ENCODE measurements at places on chromosomes 12 and 14. TPM values are rescaled to one million over a fixed set of nuclear protein-coding genes. Genes with fewer than 3 reads are reported as not detected.
A peak's percentile ranks its signal among the peaks of the same experiment; 100 is the strongest.

DNA sequence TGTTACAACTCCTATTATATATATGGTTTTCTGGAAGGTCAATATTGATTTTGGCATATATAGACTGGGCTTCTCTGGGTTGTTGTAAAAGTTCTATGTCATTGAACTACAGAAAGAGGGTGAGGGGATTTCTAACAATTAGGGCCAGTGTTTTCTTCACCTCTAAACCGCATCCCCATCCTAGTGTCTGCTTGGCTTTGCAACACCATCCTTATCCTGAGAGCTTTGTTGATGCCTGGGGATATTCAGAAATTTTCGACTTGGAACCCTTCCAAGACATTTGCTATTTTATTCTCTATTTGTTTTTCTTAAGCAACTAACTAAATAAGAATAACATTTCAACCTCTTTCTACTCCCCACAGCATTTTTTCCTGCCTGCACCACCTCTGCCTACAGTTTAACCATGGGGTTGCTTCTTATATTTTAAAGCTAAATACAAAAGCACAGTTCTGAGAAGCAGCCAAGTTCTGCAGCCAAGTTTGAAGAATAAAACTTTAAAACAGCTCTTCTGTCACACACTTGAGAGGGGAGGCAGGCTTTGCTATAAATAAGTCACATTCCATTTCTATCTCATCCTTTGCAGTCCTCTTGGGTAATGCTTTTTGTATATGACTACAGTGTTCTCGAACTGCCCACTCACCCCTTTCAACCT, 53.4 kb downstream of the RGS6 start:
- DNase-seq: no peak

SMCO2 gene
- 0.78 TPM for total RNA-seq

ERO1A gene
- total RNA-seq: 42.7 TPM

RNASE3 gene
- not detected for total RNA-seq

- DNase-seq: no peak
These were observed 9.5 kb downstream of the MYRFL start for GRCh38 chr12:69834576-69834975.

KRT77 gene
- not detected for total RNA-seq

GRIP1 gene
- 104 TPM for total RNA-seq

DNA sequence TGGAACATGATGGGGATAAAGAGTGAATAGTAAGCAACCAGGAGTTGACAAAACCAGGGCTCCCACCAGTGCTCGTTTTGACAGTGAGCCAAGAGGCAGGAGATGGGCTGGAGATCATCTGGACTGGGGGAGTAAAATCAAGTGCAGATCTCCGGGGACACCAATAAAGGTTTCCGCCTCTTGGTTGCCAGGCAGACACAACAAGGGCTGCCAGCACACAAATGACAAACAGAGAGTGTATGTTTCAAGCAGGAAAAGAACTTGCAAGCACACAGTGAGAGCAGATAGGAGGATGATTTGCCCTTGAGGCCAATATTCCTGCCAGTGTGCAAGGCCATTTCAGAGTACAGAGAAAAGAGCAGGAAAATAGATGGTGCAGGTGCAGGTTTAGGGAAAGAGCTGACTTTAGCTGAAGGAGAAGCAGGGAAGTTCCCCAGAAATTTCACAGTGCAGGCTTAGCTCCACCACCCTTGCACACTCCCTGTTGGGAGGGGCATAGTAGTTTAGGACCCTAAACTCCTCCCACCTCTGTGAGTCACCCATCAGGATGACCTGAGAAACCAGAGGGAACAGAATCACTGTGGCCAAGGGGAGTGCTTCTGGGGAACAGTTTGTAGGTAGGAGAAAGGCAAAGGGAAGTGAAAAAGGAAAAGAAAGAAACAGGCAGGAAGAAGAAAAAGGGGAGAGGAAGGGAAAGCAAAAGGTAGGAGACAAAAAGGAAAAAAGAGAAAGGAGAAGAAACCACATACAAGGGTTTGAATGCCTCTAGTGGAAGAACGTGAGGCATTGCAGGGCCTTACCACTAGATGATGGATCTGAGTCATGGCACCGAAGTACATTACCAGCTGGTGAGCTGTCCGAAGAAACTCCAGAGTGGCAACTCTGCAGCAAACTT, 404.4 kb downstream of the SLC6A15 start:
- DNase-seq: no peak

DNA sequence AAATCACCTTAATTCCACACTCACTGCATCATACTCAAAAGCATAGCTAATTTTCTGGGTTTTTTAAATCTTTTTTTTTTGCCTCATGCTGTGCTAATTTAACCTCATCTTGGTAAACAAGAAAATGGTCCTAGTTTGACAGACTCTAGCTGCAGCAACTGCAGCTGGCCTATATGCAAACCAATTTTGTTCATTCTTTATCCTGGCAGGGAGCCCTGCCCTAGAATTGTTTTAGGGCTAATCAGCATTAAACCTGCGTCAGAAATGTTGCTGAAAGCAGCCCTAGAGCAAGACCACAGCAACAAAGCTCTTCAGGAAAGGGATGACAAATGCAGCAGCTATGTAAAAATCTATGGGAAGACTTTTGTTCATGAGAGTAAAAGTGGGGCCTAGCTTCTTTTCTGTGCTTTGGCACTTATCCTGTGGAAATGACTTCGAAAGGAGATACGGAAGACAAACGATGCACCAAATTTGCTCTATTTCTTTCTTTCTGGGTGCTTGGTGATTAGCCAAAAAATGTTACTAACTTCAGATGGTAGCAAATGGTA, 72.2 kb downstream of the DENND5B start:
- DNase-seq: peak; percentile 12

GRCh38 chr12:75635606-75636444, 124.4 kb upstream of the KRR1 start:
- no peak for DNase-seq

GRCh38 chr12:132754160-132754932, 7.3 kb downstream of the ANKLE2 start:
- no peak for DNase-seq

DNA sequence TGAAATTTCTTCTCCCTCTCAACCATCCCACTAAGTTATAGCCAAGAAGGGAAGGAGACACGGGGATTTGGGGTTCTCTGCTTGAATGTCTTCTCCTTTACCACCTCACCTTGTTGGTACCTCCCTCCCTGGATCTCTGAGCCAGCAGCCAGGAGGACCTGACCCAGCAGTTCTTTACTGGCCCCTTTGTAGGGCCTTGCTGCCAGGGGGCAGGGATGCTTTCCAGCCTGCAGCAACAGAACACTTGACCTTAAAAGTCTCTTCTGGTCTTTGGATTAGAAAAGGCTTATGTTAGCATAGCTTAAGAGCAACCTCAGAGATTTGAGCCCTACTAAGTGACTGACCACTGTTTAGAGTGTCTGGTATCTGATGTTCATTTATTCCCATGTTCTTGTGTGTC, 10.4 kb downstream of the MLEC start:
- DNase-seq: no peak

GRCh38 chr12:53868511-53868986, 70.1 kb upstream of the HOXC13 start:
- DNase-seq: no peak

RNASE1 gene
- 9.2 TPM for total RNA-seq

GRCh38 chr12:31584782-31585181, 6.2 kb downstream of the DENND5B start:
- no peak for DNase-seq

- DNase-seq: no peak
These were observed 2.3 kb downstream of the PIWIL1 start for GRCh38 chr12:130339951-130340350.

GPR132 gene
- total RNA-seq: 0.94 TPM

DNA sequence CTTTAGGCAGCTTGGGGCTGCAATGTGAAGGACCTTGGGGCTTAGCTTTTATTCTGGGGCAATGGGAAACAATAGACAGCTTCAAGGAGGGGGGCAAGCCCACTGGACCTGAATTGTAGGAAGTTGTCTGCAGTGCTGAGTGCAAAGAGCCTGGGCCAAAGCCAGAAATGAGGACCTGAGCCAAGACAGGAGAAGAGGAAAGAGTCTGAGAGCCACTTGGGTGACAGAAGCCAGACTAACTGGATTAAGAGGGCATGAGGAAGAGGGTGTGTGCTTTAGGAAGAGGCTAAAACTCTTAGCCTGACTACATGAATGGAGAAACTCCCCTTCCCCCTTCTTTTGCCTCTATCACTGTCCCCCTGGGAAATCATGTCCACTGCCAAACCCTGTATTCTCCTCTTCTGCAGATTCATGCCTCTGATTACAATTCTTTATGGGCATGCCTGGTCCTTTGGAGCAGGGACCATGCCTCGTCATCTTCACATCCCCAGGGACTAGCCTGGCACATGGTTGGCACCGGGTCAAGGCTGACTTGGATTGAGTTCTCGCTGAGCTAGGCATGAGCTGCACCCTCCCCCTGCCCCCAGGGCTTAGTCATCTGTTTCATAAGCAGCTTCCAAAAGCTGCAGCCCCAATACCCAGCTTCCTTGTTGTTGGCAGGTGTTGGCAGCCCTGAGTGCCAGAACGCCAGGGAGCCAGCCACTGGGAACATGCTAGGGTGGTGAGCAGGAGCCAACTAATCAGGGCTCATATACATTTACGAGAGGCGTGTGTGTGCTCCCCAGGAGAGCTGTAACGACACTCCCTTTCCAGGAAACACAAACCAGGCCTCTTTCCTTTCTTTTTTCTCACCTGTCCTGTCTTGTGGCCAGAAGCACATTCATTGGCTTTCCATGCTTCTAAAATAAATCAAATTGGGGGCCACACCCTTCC, 27.7 kb upstream of the JDP2 start:
- peak; percentile 90 for DNase-seq

GRCh38 chr14:69924201-69924600, 45.0 kb downstream of the SMOC1 start:
- DNase-seq: no peak

DNA sequence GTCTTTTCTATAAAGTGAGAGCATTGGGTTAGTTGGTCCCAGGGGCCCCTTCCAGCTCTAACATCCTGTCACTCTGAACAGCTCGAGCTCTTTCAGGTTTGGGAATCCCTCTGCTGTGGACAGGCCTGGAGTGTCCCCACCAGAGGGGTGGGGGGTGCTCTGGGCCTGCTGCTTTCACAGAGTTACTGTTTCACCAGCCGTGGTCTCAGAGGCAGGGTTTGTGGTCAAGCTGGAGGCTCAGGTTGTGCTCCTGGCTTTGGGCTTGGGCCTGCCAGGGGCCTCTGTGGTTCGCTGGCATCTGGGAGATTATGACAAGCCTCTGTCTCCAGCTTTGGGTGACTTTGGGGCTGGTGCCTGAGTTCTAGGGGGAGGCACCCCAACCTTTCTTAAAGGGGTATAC, 59.6 kb downstream of the FBXL14 start:
- no peak for DNase-seq

GRCh38 chr12:76002598-76003354, 28.8 kb downstream of the PHLDA1 start:
- DNase-seq: no peak

GRCh38 chr12:64801381-64801780, 23.1 kb upstream of the TBC1D30 start:
- no peak for DNase-seq

DNA sequence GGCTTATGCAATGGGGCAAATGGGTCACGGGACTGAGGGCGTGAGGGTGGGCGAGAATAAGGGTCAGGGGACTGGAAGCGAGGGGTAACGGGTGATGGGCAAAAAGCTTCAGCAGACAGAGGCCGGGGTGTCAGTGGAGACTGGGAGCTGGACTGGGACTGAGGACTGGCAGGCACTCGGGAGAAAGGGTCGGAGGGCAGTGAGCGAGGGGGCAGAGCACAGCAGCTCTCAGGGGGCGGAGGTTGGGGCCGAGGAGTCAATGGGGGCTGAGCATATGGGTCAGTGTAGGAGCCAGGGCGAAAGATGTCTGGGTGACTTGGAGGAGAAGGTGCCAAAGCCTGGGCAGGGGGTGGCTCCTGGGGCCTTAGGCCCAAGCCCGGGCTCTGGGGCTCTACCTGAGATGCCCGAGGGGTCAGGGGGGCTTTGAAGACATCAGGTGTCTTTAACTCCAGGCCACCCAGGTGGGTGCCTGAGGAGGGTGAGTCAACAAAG, 20.2 kb downstream of the KMT2D start:
- DNase-seq: no peak

DNA sequence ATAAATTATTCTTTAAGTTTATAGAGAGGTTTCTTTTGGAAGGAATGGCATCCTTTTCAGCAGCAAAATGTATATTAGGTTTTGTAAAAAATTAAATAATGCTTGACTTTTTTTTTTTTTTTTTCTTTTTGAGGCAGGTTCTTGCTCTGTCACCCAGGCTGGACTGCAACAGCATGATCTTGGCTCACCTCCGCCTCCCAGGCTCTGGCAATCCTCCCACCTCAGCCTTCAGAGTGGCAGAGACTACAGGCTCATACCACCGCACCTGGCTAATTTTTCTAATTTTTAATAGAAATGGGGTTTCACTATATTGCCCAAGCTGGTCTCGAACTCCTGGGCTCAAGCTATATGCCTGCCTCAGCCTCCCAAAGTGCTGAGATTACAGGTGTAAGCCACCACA, 89.0 kb downstream of the FLRT2 start:
- no peak for DNase-seq

TAS2R7 gene
- 1.1 TPM for total RNA-seq

P2RX2 gene
- total RNA-seq: not detected

OR10A7 gene
- not detected for total RNA-seq

KRT6B gene
- total RNA-seq: 0.16 TPM

- no peak for DNase-seq
These were observed 539.3 kb upstream of the TBX3 start for GRCh38 chr12:115223322-115223721.

E2F7 gene
- 1.4 TPM for total RNA-seq
